Kidney (tissue), 22 donors: ENCODE measurements at places on chromosomes 6 and 20.

- H3K27me3 ChIP-seq, result no peaks in the 10 kb centered on the region
- no peaks in the 10 kb centered on the region for H3K36me3 ChIP-seq
- H3K27ac ChIP-seq, result no peak overlapping the region
- DNase-seq, result no peak
- H3K4me1 ChIP-seq, result no peaks in the 10 kb centered on the region
- H3K4me3 ChIP-seq, result no peak overlapping the region
Observed at GRCh38 chr6:50990750-50991446, 172.2 kb downstream of the TFAP2B start.

- H3K27me3 ChIP-seq, result peaks cover 17% of the 10 kb centered on the region
- DNase-seq, result no peak
- no peaks in the 10 kb centered on the region for H3K4me1 ChIP-seq
- H3K27ac ChIP-seq, result no peak overlapping the region
- H3K4me3 ChIP-seq, result no peak overlapping the region
Observed at GRCh38 chr6:26336355-26337198, 28.4 kb upstream of the BTN3A2 start.

DNA sequence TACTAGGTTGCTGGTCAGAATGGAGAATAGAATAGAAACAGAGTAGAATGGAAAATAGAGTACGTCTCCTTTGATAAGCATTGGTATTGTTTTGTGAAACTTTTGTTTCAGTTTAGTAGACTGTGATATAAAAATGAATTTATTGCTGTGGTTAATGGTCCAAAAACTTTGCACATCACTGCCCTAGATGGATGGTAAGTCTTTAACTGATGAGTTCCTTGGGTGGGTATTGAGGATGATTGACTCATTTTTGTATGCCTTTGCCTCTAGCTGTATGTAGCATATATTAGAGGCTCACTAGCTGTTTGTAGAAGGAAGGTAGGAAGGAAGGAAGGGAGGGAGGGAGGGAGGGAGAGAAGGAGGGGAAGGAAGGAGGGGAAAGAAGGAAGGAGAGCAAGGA is 48.3 kb downstream of the ZDHHC14 start:
- peak overlapping the region; percentile 47 for H3K27ac ChIP-seq
- H3K4me3 ChIP-seq, result no peak overlapping the region

GRCh38 chr6:51578994-51579393 is 508.4 kb downstream of the PKHD1 start:
- H3K4me1 ChIP-seq, result no peaks in the 10 kb centered on the region

GRCh38 chr20:23923311-23923710 is 43.8 kb upstream of the CST5 start:
- H3K27ac ChIP-seq, result no peak overlapping the region
- H3K27me3 ChIP-seq, result no peaks in the 10 kb centered on the region
- no peak overlapping the region for H3K4me3 ChIP-seq
- DNase-seq, result peak; percentile 48
- no peaks in the 10 kb centered on the region for H3K36me3 ChIP-seq
- H3K4me1 ChIP-seq, result no peaks in the 10 kb centered on the region
